Osteocyte (in vitro differentiated cells): ENCODE measurements at places on chromosomes 13 and 19. TPM values are rescaled to one million over a fixed set of nuclear protein-coding genes. Genes with fewer than 3 reads are reported as not detected.

Gene CGB1
- not detected in 2 replicates for total RNA-seq

Gene TLE6
- total RNA-seq = 0.65 and 1.5 TPM in 2 replicates

Gene MCF2L
- total RNA-seq = 4.3 and 5.6 TPM in 2 replicates

Gene RNASEH2A
- total RNA-seq = 7.6 and 10.0 TPM in 2 replicates

Gene FOXO1
- total RNA-seq = 8.6 and 10.0 TPM in 2 replicates

Gene CYSLTR2
- not detected in 2 replicates for total RNA-seq

DNA sequence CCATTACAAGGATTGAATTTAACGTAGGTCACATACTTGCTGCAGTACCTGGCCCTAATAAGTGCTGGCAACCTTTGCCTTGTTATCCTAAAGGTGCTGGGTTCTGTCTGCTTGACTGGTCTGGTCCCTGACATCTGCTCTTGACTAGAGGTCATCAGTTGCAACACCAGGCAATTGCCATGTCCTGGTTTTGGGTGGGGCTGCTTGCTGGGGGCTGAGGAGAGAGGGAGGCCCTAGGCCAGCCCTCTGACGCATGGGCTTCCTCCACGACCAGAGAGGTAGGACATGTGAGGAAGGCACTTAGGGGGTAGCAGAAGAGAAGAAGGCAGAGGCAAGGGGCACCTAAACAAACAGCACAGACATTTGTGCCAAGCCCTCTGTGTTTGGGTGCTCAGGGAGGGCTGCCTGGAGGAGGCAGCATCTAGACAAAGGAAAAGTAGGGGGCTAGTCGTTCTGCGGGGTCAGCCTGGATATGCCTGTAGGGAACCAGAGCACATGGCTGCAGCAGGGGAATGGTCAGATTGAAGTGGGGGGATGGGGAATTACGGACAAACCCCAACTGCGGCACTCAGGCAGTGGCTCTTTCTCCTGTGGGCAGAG, 21.7 kb downstream of the VSTM2B start:
- no peak for DNase-seq

GRCh38 chr13:105033999-105034398, 1501.5 kb downstream of the EFNB2 start:
- DNase-seq = no peak

GRCh38 chr13:31042481-31043165, 110.2 kb downstream of the TEX26 start:
- no peak for DNase-seq

GRCh38 chr19:35462476-35462953, 14.5 kb downstream of the FFAR2 start:
- no peak for DNase-seq

DNA sequence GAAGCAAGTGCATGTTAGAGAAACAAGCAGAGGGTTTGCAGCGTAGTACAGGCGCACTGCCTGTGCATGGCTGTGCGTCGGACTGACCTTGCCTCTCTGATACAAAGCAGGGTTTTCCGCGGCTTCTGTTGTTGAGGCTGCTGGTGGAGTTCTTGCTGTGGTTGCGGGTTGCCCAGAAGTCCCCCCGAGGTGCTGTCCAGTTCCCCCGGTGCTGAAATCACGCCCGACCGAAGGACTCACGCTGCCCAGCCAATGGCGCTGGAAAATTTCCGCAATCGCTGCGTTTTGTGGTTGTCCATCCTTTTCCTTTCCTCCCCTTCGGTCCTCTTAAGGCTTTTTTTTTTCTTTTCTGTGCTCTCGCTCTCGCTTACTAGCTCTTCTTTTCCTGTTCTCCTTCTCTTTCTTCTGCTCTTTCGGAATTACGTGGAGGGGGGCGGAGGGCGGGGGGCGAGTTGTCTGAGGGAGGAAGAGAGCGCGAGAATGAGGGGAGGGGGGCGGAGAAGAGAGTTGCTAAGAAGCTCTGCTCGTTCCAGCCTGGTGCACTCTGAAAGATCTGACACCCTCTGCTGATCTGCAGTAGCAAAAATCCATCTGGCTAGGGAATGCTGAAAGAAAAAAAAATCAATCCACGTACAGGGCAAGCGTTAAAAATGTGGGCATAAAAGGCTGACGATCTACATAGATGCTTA, at the start of gene SLITRK1:
SLITRK1 (minus strand) TSS at position 558 of the 689 bp plus-strand sequence. CDS start 967 bp downstream, outside the sequence.
- DNase-seq = peak; percentile 92

DNA sequence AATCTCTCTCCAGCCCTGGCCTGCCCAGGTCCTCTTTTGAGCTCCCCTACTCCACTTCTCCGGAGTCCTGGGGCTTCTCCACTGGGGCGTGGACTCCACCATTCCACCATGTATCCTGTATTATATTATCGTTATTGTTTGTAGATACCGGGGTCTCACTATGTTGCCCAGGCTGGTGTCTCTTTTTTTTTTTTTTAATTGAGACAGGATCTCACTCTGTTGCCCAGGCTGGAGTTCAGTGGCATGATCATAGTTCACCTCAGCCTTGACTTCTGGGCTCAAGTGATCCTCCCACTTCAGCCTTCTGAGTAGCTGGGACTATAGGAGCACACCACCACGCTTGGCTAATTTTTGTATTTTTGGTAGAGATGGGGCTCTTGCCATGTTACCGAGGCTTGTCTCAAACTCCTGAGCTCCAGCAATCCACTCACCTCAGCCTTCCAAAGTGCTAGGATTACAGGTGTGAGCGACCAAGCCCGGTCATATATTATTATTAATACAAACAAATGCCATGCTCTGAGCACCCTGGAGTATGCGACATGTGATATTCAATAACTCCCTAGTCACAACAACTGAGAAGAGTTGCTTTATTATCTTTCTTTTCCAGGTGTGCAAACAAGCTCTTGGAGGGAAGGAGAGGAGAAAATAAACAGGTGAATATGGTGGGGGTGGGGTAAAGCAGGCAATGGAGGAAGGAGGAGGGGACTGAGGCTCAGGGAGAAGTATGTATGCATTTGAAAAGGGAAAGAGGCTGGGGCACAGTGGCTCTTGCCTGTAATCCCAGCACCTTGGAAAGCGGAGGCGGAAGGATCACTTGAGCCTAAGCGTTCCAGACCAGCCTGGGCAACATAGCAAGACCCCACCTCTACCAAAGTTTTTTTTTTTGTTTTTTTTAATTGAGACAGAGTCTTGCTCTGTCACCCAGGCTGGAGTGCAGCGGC, 2.8 kb upstream of the CERS4 start:
- no peak for DNase-seq

DNA sequence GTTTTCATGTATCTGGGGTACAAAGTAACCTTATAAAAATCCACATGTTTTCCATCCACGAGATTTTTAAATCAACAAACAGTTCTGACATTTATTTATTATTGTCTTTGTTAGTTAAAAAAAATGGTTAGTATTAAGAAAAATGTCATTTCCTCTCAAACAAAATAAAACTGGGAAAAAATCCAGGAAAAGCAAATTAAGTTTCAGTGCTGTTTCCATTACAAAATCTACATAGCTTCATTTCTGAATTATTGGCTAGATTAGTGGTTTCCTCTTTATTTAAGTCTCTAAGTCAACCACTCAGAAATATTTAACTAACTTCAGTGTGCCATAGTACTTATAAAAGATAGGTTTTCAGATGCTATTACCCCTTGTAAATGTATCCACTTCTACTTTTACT, 49.1 kb downstream of the MZT1 start:
- DNase-seq = no peak

DNA sequence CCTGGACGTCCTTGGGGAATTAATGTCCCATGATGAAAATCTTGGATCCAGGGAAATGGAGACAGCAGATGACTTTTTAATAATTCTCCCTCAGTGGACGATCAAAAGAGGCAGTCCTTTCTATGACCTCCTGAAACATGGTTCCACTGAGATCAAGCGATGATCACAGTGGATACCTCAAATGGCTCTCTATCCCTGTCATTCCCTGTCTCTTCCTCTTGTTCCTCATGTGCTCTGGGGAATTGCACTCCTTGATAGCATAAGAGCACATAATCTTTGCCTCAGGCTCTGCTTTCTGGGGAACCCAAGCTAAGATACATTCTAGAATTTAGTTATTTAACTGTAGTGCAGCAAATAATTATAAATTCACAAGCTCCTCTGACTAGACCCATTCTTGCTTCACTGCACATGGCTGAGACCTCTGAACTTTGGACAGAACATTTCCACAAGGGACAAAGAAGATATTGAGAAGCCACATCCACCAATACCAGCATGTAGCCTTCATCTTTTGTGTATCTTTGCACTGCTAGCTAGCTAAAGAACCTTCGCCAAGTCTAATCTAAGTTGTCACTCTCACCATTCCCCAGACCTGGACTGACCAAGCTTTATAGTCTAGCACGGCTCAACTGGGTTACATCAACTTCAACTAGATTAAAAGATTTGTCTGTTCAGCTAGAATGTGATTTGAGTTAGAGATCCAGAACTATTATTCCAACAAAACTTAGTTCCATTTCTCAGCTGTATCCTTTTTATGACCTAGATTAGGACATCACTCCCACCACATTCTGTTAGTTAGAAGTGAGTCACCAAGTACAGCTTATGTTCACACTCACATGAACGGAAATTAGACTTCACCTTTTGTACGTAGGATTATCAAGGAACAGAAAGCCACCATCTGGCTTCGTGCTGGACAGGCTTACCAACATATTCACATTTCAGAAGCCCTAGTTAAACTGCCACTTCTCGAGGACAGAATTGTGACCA, 142.7 kb downstream of the SUCLA2 start:
- DNase-seq = peak; percentile 5

GRCh38 chr13:83829810-83830209, 52.5 kb downstream of the SLITRK1 start:
- no peak for DNase-seq

DNA sequence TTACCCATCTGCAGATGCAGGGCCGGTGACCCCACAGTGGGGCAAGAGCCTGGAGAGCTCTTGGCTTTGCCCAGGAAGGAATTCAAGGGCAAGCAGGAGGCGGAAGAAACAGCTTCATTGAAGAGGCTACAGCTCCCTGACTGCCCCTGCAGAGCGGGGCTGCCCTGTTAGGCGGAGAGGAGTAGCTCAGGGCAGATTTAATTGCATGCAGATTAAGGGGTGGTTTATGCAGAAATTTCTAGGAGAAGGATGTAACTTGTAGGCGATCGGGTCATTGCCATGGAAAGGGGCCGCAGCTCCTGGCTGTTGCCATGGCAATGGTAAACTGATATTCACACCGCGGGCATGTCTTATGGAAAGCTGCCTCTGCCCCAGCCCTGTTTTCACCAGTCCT, 94.1 kb downstream of the ATP11A start:
- peak; percentile 49 for DNase-seq

DNA sequence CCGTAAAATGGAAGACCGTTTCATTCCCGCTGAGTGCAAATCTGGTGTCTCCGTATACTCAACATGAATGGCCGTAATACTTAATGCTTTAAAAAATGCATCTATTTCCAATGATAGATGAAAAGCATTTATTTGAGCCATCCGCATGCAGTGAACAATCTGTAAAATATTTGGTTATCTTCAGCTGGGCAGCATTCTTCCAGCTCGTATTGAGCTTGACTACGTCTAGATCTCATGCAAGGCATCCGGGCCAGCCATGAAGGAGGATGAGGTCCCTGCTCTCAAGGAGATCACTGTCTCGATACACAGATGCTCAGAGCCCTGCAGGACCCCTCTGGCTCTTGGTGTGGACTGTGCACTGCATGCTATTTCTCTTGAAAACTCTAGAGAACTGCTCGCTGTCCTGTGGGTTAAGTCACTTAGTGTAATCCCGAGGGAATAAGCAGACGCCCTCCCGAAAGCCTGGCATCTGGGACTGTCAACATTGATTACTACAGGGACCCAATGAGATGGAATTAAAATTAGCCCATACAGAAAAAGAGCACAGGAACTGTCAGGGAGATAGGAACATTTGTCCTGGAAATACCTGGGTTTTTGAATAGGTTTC, 112.4 kb upstream of the RNF113B start:
- no peak for DNase-seq

GRCh38 chr13:32535748-32536147, 2.8 kb downstream of the N4BP2L2 start:
- DNase-seq = no peak

DNA sequence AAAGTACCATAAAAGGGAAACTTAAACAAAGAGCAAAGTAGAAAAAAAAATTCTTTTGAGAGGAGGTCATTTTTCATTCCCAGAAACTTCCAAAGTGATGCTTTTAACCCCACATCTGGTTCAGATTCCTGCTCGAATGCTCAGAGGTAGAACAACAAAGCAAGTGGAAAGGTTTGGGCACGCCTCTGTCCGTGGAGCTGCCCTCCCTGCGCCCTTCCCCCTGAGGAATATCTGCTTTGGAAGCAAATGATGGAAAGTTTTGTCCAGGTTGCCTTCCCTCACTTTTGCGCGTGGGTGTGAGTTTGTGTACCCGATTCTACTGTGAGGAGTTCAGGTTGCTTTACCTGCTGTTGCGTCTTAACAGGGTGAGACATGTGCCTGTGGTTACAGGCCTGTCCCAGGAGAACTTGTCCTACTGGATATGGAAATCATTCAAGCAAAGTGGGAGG, 110.2 kb downstream of the KLF5 start:
- DNase-seq = no peak

GRCh38 chr19:16106121-16106520, 5.6 kb upstream of the RAB8A start:
- no peak for DNase-seq

- no peak for DNase-seq
Observed at GRCh38 chr13:38637576-38637975, 49.3 kb upstream of the FREM2 start.

DNA sequence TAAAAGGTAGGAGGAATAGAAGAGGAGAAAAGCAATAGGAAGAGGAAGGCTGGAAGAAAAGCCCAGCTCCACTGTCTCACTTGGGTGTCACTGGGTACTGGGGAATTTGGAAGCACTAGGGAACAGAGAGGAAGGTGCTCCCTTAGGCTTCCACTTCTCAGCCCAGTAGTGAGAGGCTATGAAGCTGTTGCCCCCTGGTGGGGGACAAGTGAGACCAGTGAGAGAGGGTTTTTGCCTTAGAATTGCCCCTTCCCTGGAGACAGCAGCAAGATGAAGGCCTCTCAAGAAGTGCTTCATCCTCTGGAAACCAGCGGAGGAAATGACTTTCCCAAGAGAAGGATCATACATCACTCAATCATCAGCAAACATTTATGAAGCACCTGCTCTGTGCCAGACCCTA, 4.7 kb upstream of the ZNF606 start:
- no peak for DNase-seq

DNA sequence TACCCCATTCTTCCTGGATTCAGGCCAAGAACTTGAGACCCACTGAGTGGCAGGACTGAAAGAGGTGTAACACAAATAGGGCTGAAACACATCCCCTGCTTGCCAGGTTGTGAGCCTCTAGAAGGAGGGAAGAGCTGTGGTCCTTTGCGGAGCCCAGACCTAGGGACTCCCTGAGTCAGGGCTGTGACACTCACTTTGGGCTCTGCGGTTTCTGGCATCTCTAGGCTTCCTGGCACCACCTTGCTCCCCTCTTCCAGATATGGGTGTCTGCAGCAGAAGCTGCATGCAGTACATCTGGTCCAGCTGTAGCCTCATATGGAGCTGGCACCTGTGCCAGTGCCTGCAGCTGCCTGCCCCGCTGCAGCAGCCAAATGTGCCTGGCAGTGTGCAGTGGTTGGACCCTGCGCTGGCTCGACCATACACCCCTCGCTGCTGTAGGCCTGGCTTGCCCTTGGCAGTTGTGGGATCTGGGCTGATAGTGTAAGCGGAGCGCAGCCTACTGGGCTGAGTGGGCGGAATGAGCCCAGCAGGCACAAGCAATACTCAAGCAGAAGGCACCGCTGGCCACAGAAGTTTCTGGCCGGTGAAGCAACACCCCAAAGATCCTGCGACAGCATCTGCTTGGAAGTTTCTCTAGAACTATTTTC, 290.4 kb downstream of the SLITRK6 start:
- DNase-seq = no peak

GRCh38 chr13:39760521-39760920, 105.1 kb downstream of the COG6 start:
- DNase-seq = no peak
